AG08396 (cell line): ENCODE measurements at places on chromosomes 7 and 10.

DNA sequence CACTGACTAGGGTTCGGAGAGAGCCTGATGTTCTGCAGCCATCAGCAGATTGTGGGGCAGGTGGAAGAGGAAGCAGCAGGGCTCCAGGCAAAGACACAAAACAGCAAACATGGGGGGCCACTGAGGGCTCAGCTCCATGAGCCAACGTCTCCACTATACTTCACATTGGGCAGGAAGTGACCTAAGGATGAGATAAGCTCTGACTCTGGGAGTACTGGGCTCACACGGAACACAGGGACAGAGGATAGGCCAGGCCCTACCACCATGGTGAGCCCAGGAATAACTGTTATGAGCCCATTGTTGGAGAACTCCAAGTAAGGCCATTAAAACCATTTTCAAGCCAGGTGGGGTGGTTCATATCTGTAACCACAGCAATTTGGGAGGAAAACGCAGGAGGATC lies 14.9 kb upstream of the MRPS24 start:
- DNase-seq, result no peak

DNA sequence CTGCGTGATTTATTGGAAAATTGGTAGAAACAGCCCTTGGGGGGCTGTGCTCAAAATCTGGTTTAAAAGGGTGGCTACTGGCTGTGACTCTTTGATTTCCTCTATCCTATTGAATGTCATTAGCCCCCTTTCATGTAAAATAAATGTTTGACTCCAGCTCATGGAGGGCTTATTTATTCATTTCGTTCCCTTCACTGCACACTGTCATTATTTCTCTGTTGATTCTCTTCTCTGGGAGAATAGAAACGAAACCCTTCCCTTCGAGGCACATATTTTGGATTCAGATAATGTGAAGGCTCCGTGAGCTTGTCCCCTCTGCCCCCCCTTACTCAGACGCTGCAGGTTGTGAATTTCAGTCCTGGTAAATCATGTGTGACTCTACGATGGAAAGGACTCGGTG lies 203.9 kb upstream of the GPR26 start:
- no peak for DNase-seq

DNA sequence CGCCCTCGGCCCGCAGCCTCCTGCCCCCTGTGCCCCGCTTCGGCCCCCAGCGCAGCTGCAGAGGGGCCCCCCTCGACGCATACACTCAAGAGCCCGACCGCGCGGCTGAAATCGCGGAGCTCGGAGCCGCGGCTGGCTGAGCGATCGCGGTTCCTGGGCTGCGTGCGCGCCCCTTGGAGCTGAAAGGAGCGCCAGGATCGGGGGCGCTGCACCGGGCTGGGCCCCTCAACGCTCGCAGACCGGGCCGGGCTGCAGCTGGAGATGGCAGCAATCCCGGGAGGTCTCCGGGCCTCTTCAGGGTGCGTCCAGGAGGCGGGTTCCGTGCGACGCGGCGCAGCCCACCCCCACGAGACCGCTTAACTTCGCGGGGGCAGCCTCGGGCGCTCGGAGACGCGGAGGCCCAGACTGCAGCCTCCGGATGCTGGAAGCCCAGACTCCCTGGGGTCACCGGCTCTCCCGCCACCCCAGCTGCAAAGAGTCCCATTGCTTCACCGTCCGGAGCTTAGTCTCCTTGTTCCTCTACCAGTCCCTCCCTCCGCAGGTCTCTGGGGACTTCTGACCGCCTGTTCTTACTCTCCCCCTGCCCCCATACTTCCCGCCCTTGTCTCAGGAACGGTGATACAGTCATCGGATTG lies 73.0 kb upstream of the LRRC4 start:
- peak; percentile 63 for DNase-seq

- DNase-seq, result no peak
Measured at GRCh38 chr10:96820765-96821164, 11.3 kb upstream of the LCOR start.

GRCh38 chr7:128167042-128167701 lies 73.9 kb upstream of the LEP start:
- peak; percentile 81 for DNase-seq
